ENCODE measurements at places on chromosomes 7 and 10.

DNA sequence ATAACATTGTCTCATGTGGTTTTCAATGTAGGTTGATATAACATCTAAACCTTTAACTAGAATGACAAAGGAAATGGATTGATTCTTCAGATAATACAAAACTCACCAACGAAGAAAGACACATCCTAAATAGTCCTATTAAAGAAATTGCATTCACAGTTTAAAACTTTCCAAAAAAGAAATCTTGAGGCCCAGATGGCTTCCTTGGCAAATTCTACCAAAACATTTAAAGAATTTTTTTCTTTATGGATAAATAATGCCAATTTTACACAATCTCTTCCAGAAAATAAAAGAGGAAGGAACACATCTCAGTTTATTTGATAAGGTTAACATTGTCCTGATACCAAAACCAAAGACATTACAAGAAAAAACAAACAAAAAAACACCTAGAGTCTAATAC is 349.5 kb downstream of the CALN1 start:
- DNase-seq = no peak

- DNase-seq = no peak
These were observed 10.5 kb downstream of the IKZF1 start for GRCh38 chr7:50314836-50315592.

- DNase-seq = no peak
These were observed 25.9 kb downstream of the LAMB1 start for GRCh38 chr7:107977048-107977447.

DNA sequence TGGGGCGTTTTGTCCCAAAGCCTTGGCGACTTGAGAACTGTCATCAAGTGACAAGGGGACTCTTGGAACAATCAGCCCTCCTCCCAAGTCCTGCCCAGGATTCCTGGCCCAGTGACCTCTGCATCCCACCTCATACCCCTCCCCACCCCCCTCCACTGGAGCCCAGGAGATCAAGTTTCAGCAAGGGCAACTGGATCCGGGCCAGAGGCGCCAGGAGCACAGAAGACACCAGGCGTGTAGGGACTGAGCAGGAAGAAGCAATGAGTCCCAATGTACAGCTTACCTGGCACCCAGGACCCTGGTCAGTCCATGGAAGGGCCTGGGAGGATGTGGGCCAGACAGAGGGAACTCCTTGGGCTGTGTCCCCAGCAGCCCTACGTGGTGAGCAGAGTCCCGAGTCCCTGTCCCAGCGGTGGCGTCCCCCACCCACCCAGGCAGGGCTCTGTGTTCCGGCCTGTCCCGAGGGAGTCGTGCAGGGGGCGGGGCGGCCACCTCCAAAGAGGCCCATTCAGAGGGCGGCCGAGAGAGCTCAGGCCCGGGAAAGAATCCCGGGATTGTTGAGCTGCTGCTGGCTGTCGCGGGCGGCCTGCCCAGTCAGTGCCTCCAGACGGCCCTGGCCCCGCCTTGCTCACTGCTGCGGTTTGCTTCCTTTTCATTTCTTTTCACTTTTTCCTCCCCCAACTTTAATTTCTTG is 254.1 kb downstream of the TNS3 start:
- DNase-seq = no peak

DNA sequence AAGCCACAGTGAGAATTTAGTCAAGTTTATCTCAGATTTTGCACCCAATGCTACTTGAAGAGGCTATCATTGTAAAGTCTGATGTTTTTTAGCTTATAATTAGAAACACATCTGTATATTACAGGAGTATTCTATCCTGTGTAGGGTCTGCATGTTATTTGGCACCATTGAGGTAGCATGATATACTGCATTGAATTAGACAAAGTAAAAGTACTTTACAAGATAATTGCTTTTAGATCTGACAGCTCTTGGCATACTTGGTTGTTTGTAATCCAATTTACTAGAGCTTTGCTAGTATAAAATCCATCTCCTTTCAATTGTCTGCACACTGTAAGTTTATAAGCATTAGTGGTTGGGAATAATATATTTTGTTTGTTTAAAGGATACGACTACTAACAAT is 714.3 kb downstream of the ANKRD7 start:
- no peak for DNase-seq

DNA sequence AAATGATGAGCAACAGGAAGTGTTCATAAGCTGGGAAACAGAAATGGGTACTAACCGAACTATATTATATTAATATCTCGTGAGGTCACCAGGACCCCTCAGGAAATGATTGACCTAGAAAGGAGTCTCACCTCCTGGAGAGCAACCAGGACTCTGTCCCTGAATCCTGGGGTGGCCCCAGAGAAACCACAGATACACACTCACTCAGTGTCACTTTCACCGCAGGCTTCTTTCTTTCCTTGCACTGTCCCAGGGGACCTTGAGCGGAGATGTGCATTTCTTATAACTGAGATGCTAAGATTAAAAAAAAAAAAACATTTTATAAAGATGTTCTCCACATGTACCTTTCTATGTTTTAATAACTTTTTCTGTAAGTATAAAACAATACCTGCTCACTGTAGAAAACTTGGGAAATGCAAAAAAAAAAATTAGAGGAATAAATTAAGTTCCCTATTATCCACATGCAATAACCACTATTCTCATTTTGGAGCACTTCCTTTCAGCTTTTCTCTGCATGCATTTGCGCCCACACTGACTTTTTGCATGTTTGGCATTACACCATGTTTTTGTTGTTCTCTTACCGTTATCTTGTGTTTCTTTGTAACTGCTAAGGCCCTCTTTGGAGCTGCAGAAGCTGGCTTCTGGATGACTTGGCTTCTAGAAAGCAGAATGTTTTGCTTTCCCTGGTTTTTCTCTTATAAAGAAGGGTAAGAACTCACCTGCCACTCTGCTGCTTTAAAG is 15.0 kb downstream of the NOD1 start:
- no peak for DNase-seq

GRCh38 chr10:127364034-127364433 is 167.6 kb upstream of the INSYN2A start:
- DNase-seq = no peak
